ENCODE measurements at places on chromosomes 3 and 15.

DNA sequence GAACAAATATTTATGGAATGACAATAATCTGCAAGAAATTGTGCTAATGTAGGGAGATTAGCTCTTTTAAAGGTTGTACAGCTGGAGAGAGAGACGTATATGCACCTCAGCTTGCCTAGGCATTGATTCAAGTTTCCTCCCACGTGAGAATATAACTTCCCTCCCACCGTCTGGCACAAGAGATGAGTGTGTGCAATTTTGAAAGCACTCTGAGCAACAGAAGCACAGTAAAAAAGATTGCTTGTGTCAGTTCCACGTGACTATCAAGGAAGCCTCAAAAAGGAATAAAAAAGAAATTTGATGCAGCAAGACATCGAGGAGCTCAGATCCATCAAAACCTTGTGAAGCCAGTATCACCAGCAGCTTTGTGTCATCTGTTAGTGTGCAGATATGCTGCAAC lies 435.3 kb downstream of the TUSC7 start:
- DNase-seq: peak; percentile 41

- no peak for DNase-seq
These were observed 153.0 kb upstream of the WNT5A start for GRCh38 chr3:55639896-55640765.

GRCh38 chr3:59240666-59241255 lies 190.9 kb upstream of the CFAP20DC start:
- peak; percentile 12 for DNase-seq

DNA sequence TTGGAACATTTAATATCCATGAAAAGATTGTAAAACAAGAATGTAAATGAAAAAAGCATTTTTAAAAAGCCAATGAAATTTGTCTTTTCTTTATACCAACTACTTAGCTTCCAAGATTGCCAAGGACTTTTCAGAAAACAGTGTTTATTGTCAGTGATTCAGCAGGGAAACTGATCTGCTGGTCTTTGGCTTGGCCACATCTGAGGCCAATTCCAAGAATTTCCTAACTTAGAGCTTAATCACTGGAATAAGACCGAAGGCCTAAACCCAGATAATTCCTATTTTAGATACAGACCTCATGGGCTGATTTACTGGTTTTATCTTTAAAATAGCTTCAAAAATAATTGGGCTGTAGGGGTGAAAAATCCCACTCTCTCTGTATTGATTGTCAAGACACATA lies 260.5 kb upstream of the RORA start:
- no peak for DNase-seq

DNA sequence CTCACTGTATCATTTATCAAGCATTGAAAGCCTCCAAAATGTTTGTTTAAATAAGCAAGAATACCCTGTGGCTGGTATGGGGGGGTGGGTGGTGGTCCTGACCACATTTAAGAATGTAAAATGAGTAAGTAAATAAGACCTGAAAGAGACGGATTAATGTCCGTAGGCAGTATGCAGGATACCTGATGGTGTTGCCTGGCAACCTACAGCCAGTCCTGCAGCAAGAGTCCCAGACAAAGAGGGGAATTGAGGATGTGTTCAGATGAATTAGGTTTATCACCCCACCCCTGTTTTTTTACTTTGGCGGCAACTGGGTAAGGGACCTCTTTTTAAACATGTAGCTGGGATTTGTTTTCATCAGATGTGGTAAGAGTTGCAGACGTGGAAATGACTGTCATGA lies 99.8 kb upstream of the BFSP2 start:
- no peak for DNase-seq

DNA sequence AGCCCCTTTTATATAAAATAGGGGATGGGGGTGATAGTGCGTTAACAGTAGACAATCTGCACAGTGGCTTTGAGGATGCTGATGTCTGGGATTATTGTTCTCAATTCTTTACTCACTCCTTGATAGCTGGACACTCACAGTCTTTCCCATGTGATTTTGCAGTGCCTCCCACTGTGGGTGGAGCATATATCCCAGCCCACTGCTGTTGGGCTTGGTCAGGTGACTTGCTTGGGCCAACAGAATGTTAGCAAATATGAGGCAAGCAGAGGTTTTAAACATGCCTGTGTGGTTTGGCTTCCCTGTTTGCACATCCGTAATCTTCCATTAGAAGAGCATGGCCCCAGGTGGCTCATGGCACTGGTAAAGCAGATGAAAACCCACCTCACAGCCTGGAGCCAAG lies 46.5 kb downstream of the CPA3 start:
- DNase-seq: no peak

GRCh38 chr3:130386604-130387263 lies 41.3 kb downstream of the COL6A5 start:
- peak; percentile 35 for DNase-seq

DNA sequence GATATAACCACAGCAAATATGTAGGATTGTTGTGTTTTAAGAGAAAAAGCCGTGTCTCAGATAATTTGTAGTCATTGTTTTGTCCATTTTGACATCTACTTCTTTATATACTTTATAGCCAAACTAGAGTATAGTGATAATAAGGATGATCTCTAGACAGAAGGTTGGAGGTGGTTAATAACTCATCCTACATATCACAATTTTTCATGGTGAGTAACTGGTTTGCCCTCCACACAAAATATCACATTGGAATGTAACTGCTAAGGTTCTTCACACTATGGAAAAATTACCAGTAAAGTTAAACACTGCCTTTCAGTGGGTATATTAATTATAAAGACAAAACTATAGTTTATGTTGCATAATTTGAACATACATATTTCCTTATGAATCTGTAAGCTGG lies 380.7 kb downstream of the LPP start:
- peak; percentile 66 for DNase-seq

GRCh38 chr3:195441476-195441991 lies 1.3 kb downstream of the ACAP2 start:
- DNase-seq: no peak

- DNase-seq: no peak
These were observed 1.1 kb downstream of the TMED3 start for GRCh38 chr15:79311901-79312553.

DNA sequence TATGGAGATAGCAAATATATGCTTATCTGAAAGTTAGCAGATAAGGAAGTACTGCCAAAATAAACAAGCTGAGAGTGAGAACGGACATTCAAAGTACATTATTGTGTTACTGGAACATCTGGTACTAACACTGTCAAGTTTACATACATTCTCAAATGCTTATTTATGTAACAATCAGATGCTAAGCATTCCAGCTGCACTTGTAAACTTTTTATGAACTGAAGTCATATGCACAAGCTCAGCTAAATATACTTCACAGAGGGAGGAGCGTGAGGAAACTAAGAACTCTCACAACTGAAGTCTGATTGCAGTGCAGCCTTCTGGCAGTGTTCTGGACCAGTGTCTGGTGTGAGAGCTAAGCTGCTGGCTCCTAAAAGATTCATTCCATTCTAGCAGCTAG lies 223.7 kb upstream of the NANOGP8 start:
- DNase-seq: peak; percentile 94

- no peak for DNase-seq
These were observed 99.7 kb upstream of the TLE3 start for GRCh38 chr15:70197318-70197944.

- DNase-seq: peak; percentile 26
These were observed 394.8 kb downstream of the TUSC7 start for GRCh38 chr3:117104381-117104780.

DNA sequence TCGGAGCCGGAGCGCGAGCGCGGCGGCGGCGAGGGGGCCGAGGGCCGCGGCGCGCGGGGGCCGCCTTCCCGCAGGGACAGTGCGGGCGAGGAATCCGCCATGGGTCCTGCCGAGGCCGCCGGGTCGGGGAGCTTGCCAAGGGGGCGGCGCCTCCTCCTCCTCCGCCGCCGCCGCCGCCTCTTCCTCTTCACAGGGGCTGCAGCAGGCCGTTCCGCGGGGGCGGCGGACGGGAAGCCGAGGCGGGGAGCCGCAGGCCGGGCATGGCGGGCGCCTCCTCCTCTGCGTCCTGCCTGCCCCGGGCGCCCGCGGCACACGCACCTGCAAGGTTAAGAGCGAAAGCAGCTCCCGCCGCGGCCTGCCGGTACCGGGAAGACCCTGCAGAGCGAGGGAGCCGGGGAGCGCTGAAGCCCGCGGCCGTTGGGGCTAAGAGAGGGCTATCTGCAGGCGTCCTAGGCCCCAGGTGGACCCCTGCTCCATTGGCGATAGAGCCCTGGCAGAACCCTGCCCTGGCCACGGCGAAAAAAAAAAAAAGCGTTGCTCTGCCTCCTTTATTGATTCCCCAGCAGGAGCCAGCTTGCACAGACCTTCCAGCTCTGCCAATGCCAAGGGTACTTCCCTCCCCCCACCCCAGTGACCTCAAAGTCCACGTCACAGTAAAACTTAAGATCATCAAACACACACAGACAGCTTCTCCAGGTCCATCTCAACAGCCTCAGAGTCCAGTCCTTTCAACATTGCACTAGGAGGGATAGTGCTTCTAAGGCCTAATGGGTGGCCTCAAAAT lies at the start of gene LYSMD2:
TSS of gene LYSMD2 (minus strand) at position 134 of the 784 bp plus-strand sequence. CDS start at position 101, 33 bp downstream.
- DNase-seq: peak; percentile 68

DNA sequence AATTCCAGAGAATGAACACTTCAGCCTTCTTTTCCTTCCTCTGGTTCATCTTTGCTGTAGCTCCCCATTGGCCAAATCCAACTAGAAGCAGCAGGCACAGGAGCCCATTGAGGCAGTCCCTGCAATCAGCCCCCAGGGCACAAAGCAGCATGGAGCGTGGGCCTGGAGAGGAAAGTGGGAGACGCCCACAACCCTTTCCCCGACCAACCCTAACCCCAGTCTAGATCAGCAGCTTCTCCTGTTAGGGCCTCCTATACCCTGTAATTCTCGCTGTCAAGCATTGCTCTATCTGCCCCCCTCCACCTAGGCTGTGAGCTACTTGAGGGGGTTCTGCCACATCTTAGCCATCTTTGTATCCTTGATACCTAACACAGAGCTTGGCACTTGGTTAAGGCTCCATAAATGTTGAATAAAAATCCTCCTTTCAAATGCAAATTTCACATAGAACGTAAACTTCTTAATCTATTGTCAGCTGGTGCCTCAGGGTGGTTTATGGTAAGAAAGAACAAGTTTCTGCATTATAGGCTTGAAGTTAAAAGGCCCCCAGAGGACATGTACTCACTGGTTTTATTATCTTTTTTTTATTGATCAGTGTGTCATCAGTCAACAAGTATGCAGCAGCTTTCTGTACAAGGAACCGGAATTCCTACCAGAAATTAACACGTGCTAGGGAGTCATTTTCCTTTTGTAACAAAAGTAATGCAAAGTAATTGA lies 97.9 kb upstream of the PFN2 start:
- DNase-seq: no peak

- DNase-seq: no peak
These were observed 304.5 kb upstream of the ROPN1 start for GRCh38 chr3:124296406-124296805.

DNA sequence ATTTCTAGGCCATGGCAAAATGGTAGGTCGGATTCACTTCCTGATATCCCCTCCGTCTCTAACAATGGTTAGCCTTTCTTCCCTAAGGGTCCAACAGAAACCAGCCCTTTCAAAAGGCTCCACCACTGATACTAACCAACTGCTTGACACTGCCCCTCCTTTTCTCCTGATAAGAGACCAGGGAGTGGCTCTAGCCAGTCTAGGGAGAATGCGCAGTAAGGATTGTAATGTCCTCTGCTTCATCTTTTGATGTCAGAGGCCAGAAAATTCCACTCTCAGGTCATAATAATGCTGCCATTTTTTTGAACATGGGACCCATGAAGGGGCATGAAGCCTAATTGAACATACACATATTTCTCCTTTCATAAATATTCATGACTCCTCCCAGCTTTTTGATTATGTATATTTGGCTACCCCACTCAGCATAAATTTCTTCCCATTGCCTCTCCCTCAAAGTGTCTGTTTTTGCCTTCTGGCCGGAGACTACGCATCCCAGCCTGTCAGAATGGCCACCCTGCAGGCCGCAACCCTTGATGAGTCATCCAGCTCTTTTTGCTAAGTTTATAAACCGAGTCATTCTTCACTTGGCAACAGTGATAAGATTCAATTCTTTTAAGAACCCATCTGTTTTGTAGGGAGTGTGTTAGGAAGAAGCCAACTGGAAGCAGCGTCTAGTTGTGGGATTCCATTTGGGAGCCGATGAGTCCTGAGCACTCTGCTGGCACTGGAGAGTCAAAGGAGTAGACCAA lies 189.0 kb upstream of the MCTP2 start:
- DNase-seq: no peak

DNA sequence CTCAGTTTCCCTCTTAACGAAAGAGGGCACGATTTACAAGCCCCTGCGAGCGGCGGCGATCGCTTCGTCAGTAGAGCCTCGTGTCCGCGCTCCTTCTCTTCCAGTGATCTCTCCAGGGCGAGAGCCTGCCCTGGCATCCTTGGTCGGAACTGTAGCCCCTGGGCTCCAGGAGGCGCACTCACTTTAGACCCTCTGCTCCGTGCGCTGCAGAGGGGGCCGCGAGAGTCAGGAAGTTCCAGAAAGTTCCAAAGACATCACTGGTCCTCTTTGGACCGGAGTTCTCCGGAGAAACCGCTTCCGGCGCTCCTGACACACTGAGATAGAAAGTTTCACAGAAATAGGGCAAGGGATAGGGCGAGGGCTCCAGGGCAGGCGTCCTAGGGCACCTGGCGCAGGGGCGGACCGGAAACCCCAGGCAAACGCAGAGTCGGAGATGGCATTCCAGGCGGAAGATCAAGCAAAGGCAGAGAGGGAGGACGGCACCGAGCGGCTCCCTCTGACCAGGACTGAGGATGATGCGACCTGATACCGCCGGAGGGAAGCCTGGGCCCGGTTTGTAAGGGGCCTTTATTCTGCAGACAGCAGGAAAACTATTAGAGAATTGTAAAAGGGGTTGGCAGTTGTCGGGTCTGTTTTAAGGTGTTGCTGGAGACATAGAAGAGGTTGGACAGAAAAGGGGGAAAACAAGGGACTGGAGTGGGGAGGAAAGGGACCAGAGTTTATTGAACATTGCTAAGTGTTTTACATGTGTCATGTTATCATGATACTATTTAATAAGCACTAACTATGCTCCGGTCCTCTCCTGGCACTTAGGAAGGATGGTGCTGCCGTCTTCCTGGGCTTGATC lies 1.3 kb upstream of the CPEB1 start:
- no peak for DNase-seq

GRCh38 chr3:169083163-169083562 lies 580.3 kb downstream of the MECOM start:
- no peak for DNase-seq

GRCh38 chr3:132654190-132654589 lies 5.4 kb downstream of the ACAD11 start:
- DNase-seq: no peak

DNA sequence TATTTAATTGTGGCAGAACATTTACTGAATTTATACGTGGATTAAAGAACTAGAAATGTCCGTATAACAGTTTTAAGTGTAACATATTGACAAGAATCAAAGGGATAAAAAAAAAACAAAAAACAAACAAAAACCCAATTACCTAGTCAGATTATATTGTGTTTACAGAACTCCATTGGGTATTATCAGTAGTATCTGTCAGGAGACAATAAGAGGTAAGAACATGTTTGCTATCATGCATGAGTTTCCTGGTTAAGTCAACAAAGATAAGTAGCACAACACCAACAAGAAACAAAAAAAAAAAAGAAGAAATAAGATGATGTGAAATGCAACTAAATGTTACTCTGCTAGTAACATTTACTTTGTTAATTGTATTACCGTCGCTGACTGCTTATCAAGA lies 570.6 kb downstream of the ZBBX start:
- no peak for DNase-seq

- no peak for DNase-seq
These were observed 71.7 kb downstream of the TTC23 start for GRCh38 chr15:99177679-99178078.

GRCh38 chr3:36756269-36756668 lies 8.1 kb downstream of the DCLK3 start:
- DNase-seq: no peak

Measured in fibroblast of skin of right biceps (primary cell).